Body of pancreas (tissue), 4 donors: ENCODE measurements at places on chromosomes 2 and 18.

- H3K36me3 ChIP-seq, result no peaks in the 10 kb centered on the region
- no peak for DNase-seq
- H3K27me3 ChIP-seq, result no peaks in the 10 kb centered on the region
- no peak overlapping the region for H3K27ac ChIP-seq
- no peaks in the 10 kb centered on the region for H3K4me1 ChIP-seq
These were observed 14.8 kb upstream of the BIN1 start for GRCh38 chr2:127121776-127122176.

DNA sequence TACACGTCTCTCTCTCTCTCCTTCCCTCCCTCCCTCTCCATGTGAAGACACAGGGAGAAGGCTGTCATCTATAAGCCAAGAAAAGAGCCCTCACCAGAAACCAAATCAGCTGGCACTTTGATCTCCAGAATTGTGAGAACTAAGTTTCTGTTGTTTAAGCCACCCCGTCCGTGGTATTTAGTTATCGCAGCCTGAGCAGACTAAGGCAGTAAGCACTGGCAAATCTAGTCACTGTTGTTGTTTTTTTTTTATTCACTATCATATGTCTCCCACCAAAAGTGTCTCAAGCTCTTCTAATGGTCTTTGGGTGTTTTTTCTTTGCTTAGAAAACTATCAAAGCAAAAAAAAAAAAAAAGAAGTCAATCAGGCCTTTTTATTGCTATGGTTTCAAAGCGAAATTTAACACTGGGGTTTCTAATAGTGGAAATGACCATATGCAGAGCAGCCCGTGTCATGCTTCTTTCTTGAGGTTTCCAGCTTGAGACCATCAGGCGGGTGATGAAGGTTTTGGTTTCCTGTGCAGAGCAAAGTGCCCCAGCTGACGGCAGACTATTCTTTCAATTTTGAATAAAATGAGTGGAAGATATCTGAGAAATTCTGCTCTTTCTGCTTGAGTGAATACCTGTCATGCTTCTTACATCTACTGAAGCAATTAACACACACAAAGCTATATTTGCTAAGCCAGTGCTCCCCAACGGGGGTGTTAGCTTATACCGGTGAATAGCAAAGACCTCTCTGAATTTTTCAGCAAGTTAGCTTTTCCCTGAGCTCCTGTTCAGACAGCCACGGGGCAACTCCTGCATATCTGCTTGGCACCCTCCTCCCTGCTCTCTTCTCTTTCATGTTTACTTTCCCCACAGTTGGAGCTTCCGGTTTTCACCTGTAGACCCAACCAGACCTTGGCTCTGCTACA is 394.1 kb upstream of the ATP5MC3 start:
- H3K36me3 ChIP-seq, result no peaks in the 10 kb centered on the region
- H3K27ac ChIP-seq, result no peak overlapping the region
- no peak overlapping the region for H3K4me3 ChIP-seq
- no peaks in the 10 kb centered on the region for H3K4me1 ChIP-seq
- H3K27me3 ChIP-seq, result no peaks in the 10 kb centered on the region
- DNase-seq, result no peak

DNA sequence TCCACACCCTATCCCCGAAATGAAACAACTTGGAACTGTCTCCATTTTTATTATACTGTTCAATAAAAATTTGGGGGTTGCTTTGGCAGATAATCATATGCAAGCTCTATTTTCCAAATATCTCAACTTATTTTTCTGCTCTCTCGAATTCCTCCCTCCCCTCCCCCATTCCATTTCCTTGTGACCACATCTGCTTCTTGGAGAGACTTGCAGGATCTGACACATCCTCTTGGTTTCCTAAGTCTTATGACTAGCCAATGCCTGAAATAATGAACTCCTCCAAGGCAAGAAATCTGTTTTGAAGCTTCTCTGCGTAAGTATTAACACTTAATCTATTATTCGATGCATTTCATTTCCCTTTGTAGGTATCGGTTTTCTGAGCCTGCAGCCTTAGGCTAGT is 16.1 kb downstream of the TGIF1 start:
- no peak overlapping the region for H3K27ac ChIP-seq
- no peaks in the 10 kb centered on the region for H3K27me3 ChIP-seq
- no peaks in the 10 kb centered on the region for H3K36me3 ChIP-seq
- no peak for DNase-seq
- H3K4me1 ChIP-seq, result no peaks in the 10 kb centered on the region
- no peak overlapping the region for H3K4me3 ChIP-seq

GRCh38 chr2:222257645-222258044 is 41.2 kb downstream of the PAX3 start:
- no peaks in the 10 kb centered on the region for H3K4me1 ChIP-seq
- H3K36me3 ChIP-seq, result no peaks in the 10 kb centered on the region
- DNase-seq, result no peak
- H3K27ac ChIP-seq, result no peak overlapping the region

DNA sequence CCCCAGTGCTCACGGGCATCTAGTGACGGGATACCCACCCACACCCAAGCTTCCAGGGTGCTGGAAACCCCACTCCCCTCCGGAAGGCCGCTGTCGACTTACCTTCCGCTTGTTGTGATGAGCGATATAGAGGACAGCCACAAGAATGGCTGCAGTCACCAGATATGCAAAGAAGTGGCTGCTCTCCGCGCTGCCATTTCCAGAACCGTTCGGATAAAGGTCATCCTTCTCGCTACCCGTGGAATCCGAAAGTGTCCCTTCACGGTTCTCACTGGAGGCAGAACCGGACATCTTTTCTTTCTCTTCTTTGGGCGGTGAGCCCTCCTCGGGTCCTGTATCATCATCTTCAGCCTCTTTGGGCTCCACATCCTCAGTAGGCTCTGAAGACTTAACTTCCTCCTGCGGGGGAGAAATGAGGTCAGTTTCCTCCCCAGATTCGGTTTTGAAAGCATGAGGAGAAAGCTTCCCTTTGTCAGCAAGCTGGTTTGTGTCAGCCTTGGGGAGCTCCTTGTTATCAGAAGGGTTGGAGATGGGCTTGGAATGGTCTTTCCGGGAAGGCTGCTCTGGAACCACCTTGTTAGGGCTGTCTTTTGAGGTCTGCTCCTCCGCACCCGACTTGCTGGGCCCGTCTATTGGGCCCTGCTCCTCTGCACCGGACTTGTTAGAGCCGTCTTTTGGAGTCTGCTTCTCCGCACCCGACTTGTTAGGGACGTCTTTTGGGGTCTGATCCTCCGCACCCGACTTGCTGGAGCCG is 1.2 kb downstream of the TGOLN2 start:
- no peaks in the 10 kb centered on the region for H3K27me3 ChIP-seq
- peaks cover 50% of the 10 kb centered on the region for H3K4me1 ChIP-seq
- no peak for DNase-seq
- peak overlapping the region; percentile 95 for H3K4me3 ChIP-seq

DNA sequence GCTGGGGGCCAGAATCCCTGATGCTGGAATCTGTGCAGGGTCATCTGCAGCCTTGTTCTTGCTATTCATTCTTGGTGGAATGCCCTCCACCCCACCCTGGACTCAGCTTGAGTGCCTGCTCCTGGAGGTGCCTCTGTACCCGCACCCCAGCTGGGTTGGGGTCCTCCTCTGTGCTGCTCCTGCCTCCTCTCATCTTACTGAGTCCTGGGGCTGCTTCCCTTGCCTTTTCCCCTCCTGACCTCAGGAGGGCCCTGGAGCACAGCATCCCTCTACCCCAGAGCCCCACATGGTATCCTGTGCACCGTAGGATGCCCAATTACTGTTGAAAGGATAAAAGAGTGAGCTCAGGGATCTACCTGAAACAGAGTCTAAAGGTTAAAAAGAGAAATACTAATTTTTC is 81.6 kb downstream of the CIB4 start:
- peaks cover 20% of the 10 kb centered on the region for H3K4me1 ChIP-seq
- no peak for DNase-seq
- H3K36me3 ChIP-seq, result no peaks in the 10 kb centered on the region
- no peak overlapping the region for H3K4me3 ChIP-seq

DNA sequence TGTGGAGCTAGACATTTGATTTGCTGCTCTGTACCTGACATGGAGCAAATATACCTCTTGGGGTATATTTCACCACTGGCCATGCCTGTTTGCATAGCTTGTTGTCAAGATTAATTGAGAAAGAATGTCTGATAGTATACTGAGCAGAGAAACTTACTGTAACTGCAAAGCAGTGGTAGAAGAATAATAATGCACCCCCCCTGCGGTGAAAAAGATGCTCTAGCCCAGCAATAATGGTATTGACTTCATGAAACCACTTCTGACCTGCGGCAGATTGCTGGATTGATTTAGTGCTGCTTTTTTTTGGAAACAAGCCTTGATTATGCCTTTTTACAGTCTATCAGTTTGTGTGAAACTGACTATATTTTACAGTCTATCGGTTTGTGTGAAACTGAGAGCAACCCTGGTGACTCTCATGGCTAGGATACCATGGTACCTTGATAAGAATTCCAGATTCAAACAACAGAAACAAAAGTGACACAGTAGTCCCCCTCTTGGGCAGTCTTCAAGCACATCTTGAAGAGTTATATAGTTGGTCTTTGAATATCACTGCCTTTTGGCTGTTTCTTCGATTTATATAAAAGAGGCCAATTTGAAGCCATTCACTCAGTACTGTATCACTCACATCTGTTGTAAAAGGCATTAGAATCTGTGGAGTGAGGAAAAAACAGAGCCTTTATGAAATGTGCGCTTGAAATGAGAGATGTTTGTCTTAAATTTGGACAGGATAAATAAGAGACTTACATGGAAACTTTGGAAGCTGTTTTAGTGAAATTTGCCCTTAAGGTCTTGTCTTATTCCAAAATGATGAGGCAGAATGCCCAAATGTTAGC is 102.5 kb downstream of the FMNL2 start:
- DNase-seq, result no peak
- H3K4me3 ChIP-seq, result no peak overlapping the region
- H3K36me3 ChIP-seq, result no peaks in the 10 kb centered on the region
- H3K27me3 ChIP-seq, result no peaks in the 10 kb centered on the region

- H3K27ac ChIP-seq, result no peak overlapping the region
- no peaks in the 10 kb centered on the region for H3K4me1 ChIP-seq
- DNase-seq, result no peak
- H3K36me3 ChIP-seq, result no peaks in the 10 kb centered on the region
- H3K4me3 ChIP-seq, result no peak overlapping the region
- no peaks in the 10 kb centered on the region for H3K27me3 ChIP-seq
These were observed 34.0 kb downstream of the CCDC195 start for GRCh38 chr2:224682134-224682533.
